ENCODE measurements at places on chromosomes 3 and 15. TPM values are rescaled to one million over a fixed set of nuclear protein-coding genes. Genes with fewer than 3 reads are reported as not detected.

- DNase-seq = no peak
These were observed 347 bp downstream of the HACL1 start for GRCh38 chr3:15601046-15601398.

- no peak for DNase-seq
These were observed 22.6 kb downstream of the STARD5 start for GRCh38 chr15:81301385-81301784.

GRCh38 chr3:10779293-10779805 lies 36.7 kb upstream of the SLC6A11 start:
- no peak for DNase-seq

- no peak for DNase-seq
These were observed 169.6 kb downstream of the CFAP20DC start for GRCh38 chr3:58880182-58880581.

DNA sequence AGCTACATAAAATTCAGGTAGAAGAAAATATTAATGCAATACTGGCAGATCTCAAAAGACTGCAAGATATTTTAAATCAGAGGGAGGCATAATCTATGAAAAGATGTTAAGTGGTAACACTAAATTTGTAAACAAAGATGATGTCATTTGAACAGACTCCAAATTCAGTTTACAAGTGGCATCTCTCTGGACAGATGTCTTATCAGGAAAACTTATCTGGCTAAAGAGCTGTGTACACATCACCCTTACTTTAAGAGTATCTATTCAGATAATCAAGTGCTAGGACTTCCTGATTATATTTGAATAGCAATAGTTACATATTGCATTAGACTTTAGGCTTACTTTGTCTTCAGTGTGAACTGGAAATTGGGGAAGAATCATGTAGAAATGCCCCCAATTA lies 231.5 kb downstream of the WDR72 start:
- no peak for DNase-seq

GRCh38 chr15:23642413-23643044 lies 5.1 kb downstream of the MAGEL2 start:
- DNase-seq = peak; percentile 61

DNA sequence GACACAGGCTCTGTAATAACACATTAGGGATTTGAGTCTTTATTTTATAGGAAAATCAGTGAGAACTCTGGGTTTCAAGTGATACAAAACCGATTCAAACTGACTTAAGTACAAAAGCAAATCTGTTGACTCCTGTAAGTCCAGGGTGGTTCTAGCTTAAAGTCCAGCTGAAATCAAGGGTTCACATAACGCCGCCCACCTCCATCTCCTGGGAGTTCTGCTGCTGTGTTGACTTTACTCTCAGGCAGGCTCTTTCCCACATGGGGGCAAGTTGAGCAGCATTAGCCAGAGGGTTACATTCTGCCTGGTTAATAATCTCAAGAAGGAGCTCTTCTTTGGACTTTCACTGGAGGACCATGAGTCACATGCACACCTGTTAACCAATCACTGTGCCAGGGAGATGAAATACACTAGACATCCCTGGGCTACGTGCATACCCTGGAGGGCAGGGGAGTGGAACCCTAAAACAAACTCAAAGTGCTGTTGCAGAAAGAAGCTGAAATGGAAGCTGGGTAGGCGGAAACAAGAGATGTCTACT lies 9.7 kb upstream of the RNF7 start:
- DNase-seq = no peak

GRCh38 chr3:127092776-127093175 lies 100.2 kb upstream of the PRR23E start:
- DNase-seq = no peak

- DNase-seq = no peak
These were observed 65.1 kb upstream of the TBL1XR1 start for GRCh38 chr3:177262396-177262795.

DNA sequence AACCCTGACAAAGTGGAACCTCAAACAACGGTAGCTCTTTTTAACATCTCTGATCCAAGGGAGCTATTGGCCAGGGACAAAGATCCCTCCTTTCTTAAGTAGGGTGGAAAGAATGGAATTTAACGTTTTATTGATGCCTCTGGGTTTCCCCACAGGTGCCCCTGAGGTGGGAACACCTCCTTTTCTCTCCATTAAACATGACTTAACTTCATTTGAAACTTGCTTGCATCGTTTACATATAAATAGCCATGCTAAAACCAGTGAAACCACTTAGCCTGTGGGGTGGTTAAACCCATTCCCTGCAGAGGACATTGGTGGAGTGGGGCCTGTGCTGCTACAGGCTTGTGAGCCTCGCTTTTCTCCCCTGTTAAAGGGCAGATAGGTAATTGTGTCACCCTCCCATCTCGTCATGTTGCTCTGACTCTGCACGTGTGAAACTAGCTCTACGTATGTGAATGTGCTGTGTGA lies 9.7 kb downstream of the CGNL1 start:
- DNase-seq = no peak

DNA sequence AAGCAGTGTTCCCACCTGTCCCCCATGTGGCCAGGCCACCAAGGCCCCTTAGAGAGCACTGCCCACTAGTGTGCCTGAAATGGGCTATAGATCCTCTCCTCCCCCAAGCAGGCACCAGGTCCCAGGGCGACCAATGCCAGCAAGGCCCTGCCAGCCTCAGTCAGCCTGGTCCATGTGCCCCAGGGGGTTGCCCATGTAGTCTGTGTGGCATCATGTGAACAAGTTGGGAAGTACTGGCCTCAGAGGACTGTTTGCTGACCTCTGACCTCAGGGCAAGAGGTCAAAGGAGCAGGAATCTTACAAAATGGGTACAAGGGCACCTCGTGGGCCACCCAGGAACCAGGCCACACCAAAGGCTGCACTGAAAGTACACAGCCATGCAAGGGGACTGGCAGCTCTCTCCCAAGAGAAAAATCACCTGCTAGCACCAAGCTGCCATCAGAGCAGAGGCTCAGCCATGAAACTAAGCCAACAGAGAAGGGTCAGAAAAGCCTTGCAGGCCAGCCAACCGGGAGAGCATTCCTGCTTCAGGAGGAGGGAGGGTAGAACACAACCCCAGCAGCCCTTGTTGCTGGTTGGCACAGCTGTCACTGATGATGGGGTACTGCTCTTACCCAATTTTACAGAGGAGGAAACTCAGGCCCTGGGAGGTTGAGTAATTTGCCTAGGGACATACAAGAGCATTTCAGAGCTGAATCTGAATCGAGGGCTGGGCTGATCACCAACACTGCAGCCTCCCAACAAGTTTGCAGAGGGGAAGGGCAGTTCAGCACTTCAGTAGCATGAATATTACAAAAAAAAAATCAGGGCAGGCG lies 5.2 kb upstream of the FURIN start:
- no peak for DNase-seq

DNA sequence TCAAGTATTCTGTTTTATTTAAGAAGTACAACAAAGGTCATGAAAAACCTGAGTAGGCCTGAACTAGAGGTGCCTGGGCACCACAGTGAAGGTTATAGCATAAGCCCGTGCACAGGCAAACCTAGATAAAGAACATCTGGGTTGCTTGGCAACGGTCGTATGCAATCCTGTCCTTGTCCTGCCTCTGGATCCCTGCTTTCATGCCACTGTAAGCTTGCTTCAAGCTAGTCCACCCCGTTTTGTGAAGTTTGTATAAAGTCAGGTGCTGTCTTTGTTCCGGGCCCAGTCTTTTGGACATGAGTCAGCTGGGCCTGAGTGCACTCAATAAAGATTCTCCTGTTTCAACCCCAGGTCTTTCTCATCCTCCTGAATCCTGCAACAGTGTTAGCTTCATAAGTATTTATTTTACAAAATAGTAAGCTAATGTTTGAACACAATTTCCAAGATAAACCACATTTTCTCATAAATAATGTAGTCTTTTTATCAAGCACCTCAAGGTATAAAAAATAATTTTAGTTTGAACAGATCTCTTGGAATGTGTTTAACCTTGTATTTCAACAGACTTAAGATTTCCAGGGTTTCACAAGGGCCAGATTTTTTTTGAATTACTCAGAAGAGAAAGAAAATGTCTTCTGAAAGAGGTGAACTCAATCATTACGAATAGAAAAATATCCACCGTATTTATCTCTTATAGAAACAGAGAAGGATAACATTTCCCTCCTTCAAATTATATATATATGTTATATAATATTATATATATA lies 14.3 kb upstream of the SLC9C1 start:
- DNase-seq = peak; percentile 46

- no peak for DNase-seq
These were observed 60.6 kb downstream of the ALCAM start for GRCh38 chr3:105427332-105427731.

- no peak for DNase-seq
These were observed 315.9 kb downstream of the BCHE start for GRCh38 chr3:165521131-165521871.

GRCh38 chr15:31802761-31803160 lies 227.6 kb upstream of the CHRNA7 start:
- DNase-seq = no peak

DNA sequence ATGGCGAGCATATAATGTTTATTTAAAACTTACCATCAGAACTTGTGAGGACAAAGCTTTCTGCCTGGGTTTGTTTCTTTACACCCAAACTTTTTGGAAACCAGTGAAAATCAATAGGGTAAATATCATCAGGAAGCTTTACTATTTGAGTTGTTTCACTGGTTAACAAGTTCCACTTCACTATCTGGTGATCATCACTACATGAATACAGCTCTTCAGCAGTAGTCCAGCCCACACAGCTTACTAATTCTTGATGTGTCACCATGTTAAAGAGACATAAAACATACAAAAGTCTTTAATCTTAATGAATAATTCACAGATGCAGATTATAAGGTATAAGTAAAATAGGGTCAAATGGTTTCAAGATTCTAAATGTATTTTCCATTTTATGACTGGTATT lies 17.6 kb downstream of the IFT80 start:
- DNase-seq = no peak

- DNase-seq = no peak
These were observed 17.4 kb downstream of the PGBD4 start for GRCh38 chr15:34119291-34119690.

DNA sequence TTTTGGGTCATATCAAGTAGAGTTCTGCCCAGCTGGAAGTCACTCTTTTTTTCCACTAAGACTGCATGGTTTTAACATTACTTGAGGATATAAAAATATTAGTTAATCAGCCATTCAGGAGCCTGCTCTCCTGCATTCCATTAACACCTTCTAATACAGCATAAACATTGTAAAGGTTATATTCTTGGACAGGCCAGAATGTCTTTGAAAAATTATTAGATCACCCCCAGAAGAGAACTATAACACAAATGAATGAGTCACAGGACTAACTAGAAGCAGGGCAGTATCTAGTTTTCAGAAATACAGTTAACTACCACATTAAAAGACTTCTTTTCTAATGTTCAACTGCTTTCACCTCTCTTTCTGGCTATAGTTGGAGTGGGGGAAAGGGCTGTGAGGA lies 80.9 kb downstream of the THBS1 start:
- DNase-seq = no peak

GRCh38 chr15:33132722-33133345 lies 61.7 kb downstream of the FMN1 start:
- no peak for DNase-seq

GRCh38 chr15:73550190-73550589 lies 83.0 kb downstream of the NPTN start:
- no peak for DNase-seq

DNA sequence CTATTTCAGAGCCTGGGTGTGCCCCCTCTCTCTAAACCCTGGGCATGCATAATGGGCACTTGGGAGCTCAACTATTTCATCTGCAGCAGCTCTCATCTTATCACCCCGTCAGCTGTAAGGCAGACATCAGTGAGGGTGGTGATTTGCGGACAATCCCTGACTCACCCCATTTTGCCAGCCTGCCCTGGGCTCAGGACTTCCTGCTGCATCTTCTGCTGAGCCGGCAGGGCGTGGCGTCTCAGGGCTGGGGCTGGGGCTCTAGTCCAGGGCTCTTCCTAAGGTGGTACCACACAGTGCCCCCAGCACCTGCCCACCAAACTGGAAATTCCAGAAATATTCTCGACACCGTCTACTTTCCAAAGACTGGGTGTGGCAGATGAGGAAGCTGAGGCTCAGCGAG lies 925 bp upstream of the PSTPIP1 start:
- no peak for DNase-seq

DNA sequence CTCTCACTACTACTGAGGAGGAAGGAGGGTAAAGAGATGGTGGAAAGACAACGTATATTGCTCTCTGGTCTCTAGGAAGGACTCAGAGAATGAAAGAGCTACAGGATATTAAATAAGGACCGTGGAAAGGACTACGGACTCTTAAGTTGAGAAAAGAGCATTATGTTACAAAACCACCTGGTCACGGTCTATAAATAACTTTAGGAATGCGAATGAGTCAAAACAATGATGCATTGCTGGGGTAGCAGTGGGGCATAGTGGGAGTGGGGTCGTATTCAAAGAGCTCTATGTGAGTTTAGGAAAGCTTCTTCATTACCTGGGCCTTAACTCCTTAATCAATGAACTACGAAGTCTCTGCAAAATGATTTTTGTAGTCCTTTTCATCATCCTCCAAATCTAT lies 295.7 kb upstream of the SOX14 start:
- no peak for DNase-seq

DNA sequence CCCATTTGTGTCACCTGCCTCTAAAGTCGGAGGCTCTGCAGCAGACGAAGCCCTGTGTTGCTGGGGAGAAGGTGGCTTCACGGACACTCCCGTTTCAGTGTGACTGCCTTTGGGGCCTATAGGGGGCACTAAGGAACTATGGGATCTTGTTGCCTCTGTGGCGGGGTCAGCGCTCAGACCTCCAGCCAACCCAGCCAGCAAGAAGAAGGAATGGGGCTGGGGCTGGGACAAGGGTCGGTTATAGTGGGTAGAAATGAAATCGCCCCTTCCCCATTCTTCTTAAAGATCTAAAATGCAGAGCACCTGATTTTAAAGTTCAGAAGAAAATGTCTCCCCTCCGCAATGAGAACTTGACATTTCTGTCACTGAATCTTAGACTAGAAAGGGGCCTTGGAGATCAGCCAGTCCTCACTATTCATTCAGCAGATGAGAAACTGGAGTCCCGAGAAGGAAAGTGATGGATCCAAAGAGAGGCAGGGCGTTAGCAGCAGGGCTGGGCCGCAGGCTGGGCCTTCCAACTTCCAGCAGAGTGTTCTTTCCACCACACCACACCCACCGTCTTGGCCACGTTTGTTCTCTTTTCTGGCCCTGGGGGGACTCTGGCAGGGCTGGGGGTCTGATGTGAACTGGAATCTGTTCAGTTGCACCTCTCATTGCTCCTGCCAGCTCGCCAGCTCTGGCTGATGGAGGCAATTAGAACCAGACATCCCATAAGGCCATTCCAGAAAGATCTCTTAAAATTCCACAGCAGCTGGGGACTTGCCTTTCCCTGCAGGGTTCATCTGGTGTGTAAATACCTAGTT lies 195.4 kb downstream of the OPA1 start:
- DNase-seq = peak; percentile 63

GRCh38 chr15:90481023-90481422 lies 48.7 kb upstream of the CRTC3 start:
- DNase-seq = no peak

DNAH1 gene
- 5.0 TPM for total RNA-seq

POTEB3 gene
- not detected for total RNA-seq

GPR149 gene
- not detected for total RNA-seq

PTPRG gene
- total RNA-seq = 79.3 TPM

PLD1 gene
- total RNA-seq = 71.2 TPM

TIMP4 gene
- total RNA-seq = 4.9 TPM

KIF23 gene
- total RNA-seq = 2.6 TPM

KLHL6 gene
- total RNA-seq = 0.60 TPM

ANKUB1 gene
- total RNA-seq = 0.48 TPM

ANKRD63 gene
- not detected for total RNA-seq

PIF1 gene
- total RNA-seq = 1.3 TPM

RAB6B gene
- 5.5 TPM for total RNA-seq

NAALADL2 gene
- total RNA-seq = 18.8 TPM

SNX33 gene
- 32.3 TPM for total RNA-seq

NANOGP8 gene
- 1.8 TPM for total RNA-seq

Measured in ovary (tissue), 10 donors.